Stimulated activated CD8-positive, alpha-beta memory T cell treated with anti-CD3 and anti-CD28 coated beads, Interleukin-7, amount 100 ng/mL, for 1 hour (primary cell): ENCODE measurements at places on chromosomes 12 and 14.

- DNase-seq = no peak
Observed at GRCh38 chr14:50839048-50839447, 8.1 kb upstream of the NIN start.

- no peak for DNase-seq
Observed at GRCh38 chr14:69133206-69134125, 19.5 kb downstream of the DCAF5 start.

- no peak for DNase-seq
Observed at GRCh38 chr14:72932893-72933292, 6.6 kb downstream of the DCAF4 start.

GRCh38 chr12:108675792-108676191, 42.1 kb upstream of the SELPLG start:
- DNase-seq = no peak

DNA sequence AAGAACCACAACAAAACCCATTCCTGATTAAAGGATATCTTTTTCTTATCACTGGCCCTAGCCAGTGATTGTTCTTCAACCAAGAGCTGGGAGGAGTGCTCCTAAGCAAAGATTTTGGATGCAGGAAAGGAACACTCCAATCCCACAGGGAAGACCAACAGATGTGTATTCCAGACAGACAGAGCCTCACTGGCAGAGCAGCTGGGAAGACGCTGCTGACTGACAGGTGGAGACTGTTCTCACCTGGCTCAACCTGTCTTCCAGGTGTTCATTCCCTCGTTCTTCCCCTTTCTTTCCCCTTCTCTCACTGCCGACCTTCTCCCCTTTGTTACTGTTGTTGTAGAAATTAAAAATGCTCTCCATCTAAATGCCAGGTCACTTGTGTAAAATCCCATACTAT, 89.7 kb upstream of the CCDC198 start:
- no peak for DNase-seq

GRCh38 chr12:11801643-11802042, 152.2 kb downstream of the ETV6 start:
- DNase-seq = no peak

GRCh38 chr12:39000370-39000769, 95.0 kb upstream of the CPNE8 start:
- DNase-seq = no peak

DNA sequence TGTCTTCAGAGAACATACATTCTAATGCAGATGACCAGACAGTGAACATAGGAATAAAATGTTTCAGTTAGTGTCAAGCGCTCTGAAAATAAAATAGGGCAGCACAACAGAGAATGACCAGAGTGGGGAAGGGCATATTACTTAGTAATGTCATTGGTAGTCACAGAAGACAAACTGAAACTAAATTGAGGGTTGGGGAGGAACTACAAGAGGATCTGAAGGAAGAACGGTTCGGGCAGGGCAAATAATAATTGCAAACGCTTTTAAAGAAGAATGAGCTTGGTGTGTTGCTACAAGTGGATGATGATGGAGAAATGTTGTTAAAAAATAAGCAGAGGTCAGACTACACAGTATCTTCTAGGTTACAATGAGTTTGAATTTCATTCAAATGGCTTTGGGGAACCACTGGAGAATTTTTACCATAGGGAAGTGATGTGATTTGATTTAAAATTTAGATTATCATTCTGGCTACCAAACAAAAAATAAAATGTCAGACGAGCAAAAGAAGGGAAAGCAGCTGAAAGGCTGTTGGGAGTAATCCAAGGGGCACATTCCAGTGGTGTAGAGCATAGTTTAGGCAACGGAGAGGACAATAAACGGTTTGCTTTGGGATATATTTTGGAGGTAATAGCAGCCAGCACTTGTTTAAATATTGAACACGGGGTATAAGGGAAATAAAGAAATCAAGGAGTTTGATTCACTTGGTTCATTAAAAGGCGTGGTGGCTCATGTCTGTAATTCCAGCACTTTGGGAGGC, 56.3 kb upstream of the SLC6A13 start:
- DNase-seq = no peak

DNA sequence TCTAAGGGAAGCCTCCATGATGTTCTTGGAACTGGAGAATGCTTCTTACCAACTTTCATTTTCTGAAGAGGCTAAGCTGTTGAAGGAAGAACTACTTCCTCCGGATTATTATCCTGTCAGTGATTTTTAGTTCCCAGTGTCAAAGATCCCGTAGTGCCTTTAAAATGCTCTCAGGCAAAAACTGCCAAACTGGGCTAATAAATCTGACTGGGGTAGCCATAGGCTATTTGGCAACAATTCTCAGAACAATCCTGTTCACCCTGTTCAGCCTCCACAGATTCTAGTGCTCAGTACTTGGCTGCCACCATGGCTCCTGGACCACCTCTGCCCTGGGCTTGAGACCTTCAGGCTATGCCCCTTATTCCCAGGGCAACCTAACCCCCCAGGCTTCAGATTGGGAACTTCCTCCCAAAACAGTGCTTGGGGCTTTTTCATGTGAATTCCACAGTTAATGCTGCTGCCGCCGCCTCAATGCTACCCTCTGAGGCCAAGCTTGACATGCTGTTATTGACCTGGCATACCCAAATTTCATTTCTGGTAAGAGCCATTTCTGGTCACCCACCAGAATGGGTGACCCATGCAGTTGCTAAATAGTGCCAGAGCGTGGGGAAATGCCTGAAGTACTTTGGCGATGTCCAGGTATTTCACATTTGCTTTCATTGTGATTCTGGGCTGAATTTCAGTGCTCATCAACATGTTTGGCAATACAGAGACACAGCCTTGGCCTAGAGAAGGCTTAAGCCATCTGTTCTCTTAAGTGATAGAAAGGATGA, 110.0 kb upstream of the ARHGAP5 start:
- DNase-seq = no peak

DNA sequence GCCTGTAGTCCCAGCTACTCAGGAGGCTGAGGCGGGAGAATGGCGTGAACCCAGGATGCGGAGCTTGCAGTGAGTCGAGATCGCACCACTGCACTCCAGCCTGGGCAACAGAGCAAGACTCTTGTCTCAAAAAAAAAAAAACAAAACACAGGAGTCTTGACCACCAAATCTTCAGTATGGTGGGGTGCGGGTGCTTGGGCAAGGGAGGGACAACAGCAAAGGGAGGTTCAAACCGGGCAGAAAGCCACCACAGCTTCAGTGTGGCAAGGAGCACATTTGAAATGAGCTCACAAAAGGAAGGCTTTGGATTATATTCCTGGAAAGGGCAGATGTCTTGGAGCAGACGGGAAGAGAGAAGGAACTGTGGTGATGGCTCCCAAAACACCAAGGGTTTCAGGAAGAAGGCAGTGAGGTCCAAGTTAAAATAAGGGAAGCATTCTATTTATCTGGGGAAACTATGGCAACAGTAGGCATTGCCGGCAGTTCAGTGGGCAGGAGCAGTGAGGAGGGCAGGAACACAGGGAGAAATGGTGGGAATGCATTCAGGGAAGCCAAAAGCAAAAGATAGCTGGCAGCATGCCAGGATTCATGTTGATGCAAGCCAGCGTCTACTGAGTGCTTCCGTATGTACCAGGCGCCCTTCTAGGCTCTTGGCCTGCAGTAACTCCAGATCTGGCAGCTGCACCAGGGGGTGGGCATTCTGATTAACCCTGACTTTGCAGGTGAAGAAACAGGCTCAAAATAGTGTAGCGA, 51.0 kb upstream of the SRSF5 start:
- no peak for DNase-seq

GRCh38 chr14:96148631-96149030, 56.0 kb upstream of the BDKRB2 start:
- DNase-seq = no peak

GRCh38 chr14:85186082-85186481, 343.9 kb upstream of the FLRT2 start:
- DNase-seq = no peak

DNA sequence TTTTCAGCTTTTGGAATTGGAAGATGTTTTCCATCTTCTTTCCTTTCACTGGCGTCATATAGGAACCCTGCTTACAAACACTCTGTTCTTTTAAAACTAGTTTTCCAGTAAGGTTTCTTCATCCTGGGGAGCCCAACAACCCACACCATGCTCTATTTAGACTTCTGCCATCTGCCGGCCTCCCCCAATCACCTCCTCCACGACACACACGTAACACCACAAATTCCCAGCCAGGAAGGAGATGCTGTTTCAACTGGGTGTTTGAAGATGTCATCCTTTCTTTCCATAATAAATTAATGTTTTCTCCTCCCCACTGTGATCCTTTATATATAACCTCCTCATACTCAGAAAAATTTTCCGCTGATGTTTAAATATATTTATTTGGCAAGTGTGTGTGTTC, 231.4 kb upstream of the DDHD1 start:
- no peak for DNase-seq

DNA sequence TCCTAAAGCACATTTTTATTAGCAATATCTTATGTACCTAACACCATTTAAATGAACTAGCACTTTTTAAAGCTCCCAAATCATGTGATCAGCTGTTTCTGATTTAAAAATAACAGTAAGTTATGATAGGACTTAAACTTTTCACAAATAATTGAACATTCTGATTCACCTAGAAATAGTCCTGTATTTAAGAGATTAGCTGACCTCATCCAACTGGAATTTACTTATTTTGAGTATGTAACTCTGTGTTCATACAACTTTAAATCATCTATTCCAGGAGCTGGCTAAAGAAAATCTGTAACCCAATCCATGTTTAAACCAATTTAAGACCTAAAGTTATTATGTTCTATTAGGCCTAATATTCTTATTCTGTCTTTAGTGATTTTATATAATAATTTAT, 184.3 kb downstream of the CCDC91 start:
- DNase-seq = no peak

GRCh38 chr14:54189333-54189732, 207.5 kb upstream of the CDKN3 start:
- no peak for DNase-seq

- DNase-seq = no peak
Observed at GRCh38 chr14:36055681-36056225, 120.8 kb downstream of the PTCSC3 start.

DNA sequence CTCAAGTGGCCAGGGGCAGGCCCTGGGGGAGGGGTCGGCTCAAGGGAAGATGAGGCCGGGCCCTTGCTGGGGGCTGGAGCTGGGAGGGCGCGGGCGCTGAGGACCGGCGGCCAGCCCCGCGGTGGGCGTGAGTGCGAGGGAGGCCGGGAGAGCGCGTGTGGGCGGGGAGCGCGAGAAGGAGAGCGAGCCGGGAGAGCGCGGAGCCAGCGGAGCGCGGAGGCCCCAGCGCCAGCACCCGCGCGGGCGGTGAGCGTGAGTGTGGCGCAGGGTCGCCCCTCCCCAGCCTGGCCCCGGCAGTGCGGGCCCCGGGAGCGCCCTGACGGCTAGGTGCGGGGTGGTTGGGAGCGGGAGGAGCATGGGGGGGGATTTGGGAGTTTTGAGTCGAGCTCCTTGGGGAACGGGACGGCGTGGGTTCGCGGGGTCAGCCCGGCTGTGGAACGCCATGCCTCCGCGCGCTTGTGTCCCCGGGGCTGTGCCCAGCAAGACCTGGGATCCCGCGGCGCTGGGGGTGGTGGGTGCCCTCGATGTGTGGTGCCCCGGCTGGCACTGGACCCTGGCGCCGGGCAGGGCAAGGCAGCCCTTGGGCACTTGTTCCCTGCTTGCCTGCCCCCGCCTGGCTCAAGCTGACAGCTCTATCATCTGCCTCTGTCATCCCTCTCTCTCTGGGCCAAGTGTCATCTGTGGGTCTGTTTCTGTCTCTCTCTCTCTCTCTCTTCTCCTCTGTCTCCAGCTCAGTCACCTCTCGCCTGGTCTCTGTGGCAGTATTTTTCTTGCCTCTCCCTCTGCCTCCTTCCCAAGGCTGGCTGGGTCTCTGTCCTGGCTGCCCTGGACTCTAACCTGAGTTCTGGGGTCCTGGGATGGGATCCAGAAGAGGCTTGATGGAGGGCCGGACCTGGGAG, at the start of gene LBHD2:
Gene LBHD2, plus strand, starts transcription at position 190 of the 899 bp plus-strand sequence. CDS start 1,803 bp downstream, outside the sequence.
- DNase-seq = no peak

- DNase-seq = no peak
Observed at GRCh38 chr14:33777681-33778080, 173.2 kb downstream of the EGLN3 start.

DNA sequence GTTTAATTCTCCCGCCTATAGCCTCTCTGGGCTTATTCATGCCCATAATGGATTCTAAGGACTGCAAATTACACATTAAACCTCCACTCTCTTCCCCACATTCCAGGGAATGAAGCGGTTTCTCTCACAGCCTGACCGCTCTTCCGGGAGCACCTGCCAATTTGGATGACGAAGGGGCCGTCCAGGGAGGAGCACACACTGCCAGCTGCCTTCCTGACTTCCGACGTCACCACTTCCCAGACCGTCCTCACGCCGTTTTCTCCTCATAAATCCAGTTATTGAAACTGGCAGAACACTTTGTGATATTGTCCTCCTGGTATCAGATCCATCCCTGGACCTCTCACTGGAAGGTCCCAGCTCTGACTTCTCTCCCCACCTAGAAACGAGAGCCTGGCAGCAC, 87.6 kb downstream of the GCH1 start:
- DNase-seq = no peak

DNA sequence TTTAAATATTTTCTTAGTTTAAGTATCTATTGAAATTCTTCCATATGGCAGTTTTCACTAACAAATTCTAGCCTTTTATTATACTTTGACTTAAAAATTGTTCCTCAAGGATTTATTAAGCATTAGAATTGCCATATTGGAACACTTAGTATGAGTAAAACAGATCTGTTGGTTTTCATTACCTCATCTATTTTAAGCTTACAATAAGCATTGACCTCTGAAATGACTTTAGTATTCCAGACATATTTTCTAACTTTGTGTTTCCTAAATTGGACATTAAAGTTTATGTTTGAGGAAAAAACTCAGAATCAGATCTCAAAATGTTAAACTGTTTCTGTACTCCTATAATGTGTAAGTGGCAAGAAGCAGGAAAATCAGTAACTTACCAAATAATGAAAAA, 48.4 kb downstream of the CSRP2 start:
- DNase-seq = no peak
